Skeletal muscle tissue (tissue), 5 donors: ENCODE measurements at places on chromosomes 5 and 9. TPM values are rescaled to one million over a fixed set of nuclear protein-coding genes. Genes with fewer than 3 reads are reported as not detected.

Gene FAT2
- under 0.01 TPM for total RNA-seq

Gene PDZD2
- total RNA-seq, result 2.6 TPM

Gene TSLP
- total RNA-seq, result under 0.01 TPM

Gene CTNND2
- 0.52 TPM for total RNA-seq

Gene PELO
- total RNA-seq, result 18.8 TPM

Gene PCDHGB4
- total RNA-seq, result 4.7 TPM

Gene OSMR
- 4.2 TPM for total RNA-seq

Gene CDKN2A
- total RNA-seq, result not detected

Gene SV2C
- under 0.01 TPM for total RNA-seq

Gene CFAP90
- 0.52 TPM for total RNA-seq

Gene FOXD4
- total RNA-seq, result 0.52 TPM

Gene GKAP1
- total RNA-seq, result 8.4 TPM

Gene PCDHGA9
- total RNA-seq, result 4.7 TPM

Gene FOXE1
- total RNA-seq, result not detected

Gene TRMO
- total RNA-seq, result 18.3 TPM

Gene SLC34A3
- not detected for total RNA-seq

Gene ROR2
- total RNA-seq, result 4.2 TPM

Gene PRSS3
- total RNA-seq, result 0.52 TPM

Gene CREBRF
- 12.0 TPM for total RNA-seq

Gene OBP2A
- total RNA-seq, result not detected

Gene EFNA5
- total RNA-seq, result 8.4 TPM

Gene CRHBP
- not detected for total RNA-seq

Gene TMC1
- 0.52 TPM for total RNA-seq

Gene PCDHA6
- under 0.01 TPM for total RNA-seq

Gene LVRN
- 1.6 TPM for total RNA-seq

Gene SMC5
- total RNA-seq, result 14.6 TPM

Gene SLC25A2
- total RNA-seq, result 0.52 TPM

Gene DMGDH
- 3.1 TPM for total RNA-seq

Gene FOXD4L5
- under 0.01 TPM for total RNA-seq

Gene DIRAS2
- total RNA-seq, result 0.52 TPM

Gene HK3
- 4.2 TPM for total RNA-seq

Gene CKS2
- 25.6 TPM for total RNA-seq

Gene PAM
- 95.5 TPM for total RNA-seq

Gene ACTBL2
- total RNA-seq, result not detected

Gene PKD2L2
- total RNA-seq, result 2.6 TPM

Gene SELENOP
- 179 TPM for total RNA-seq

Gene LHX6
- 2.1 TPM for total RNA-seq

Gene EHMT1
- total RNA-seq, result 43.3 TPM

Gene EIF4EBP3
- total RNA-seq, result not detected

Gene PCDHGA2
- 1.6 TPM for total RNA-seq

Gene CDC42SE2
- total RNA-seq, result 27.7 TPM

Gene PCDHGC3
- 38.1 TPM for total RNA-seq

Gene FREM1
- 17.2 TPM for total RNA-seq

Gene CLIC3
- not detected for total RNA-seq

Gene MYO10
- 27.1 TPM for total RNA-seq

Gene FOXD4L4
- total RNA-seq, result under 0.01 TPM

Gene ANKRA2
- total RNA-seq, result 35.0 TPM

Gene ABCA1
- total RNA-seq, result 33.9 TPM

Gene PRLR
- 0.52 TPM for total RNA-seq

Gene C9orf50
- not detected for total RNA-seq

Gene EPB41L4B
- total RNA-seq, result 6.8 TPM

Gene OBP2B
- total RNA-seq, result not detected

Gene ANXA6
- total RNA-seq, result 361 TPM

Gene CDO1
- 24.0 TPM for total RNA-seq

Gene SIT1
- 1.0 TPM for total RNA-seq
